ENCODE measurements at places on chromosomes 2 and 18. TPM values are rescaled to one million over a fixed set of nuclear protein-coding genes. Genes with fewer than 3 reads are reported as not detected.

FBXO48 gene
- total RNA-seq, result 0.98 TPM

TEKT4 gene
- not detected for total RNA-seq

GAL3ST2 gene
- total RNA-seq, result not detected

FOXD4L1 gene
- 0.10 TPM for total RNA-seq

LONRF2 gene
- total RNA-seq, result 0.84 TPM

KCNE4 gene
- total RNA-seq, result 13.8 TPM

PSD4 gene
- 2.5 TPM for total RNA-seq

NR4A2 gene
- 0.96 TPM for total RNA-seq

CRACDL gene
- not detected for total RNA-seq

ZNF532 gene
- total RNA-seq, result 17.8 TPM

ADI1 gene
- 91.8 TPM for total RNA-seq

FOXI3 gene
- total RNA-seq, result not detected

ST8SIA3 gene
- total RNA-seq, result not detected

ATP6V1B1 gene
- total RNA-seq, result 0.68 TPM

POTEI gene
- total RNA-seq, result not detected

MYO5B gene
- total RNA-seq, result under 0.01 TPM

RASGRP3 gene
- total RNA-seq, result 13.4 TPM

MLPH gene
- total RNA-seq, result 121 TPM

SLC35F5 gene
- total RNA-seq, result 89.0 TPM

CHRND gene
- not detected for total RNA-seq

SLC23A3 gene
- not detected for total RNA-seq

KCNIP3 gene
- 4.1 TPM for total RNA-seq

PLCD4 gene
- total RNA-seq, result 8.5 TPM

BAZ2B gene
- 24.1 TPM for total RNA-seq

CENPA gene
- total RNA-seq, result 67.8 TPM

FLACC1 gene
- total RNA-seq, result 1.3 TPM

LYPD6B gene
- 21.6 TPM for total RNA-seq

HJURP gene
- 115 TPM for total RNA-seq
